Kidney (tissue), 22 donors: ENCODE measurements at places on chromosomes 6 and 20.

GRCh38 chr6:113591896-113592827 is 265.0 kb upstream of the MARCKS start:
- DNase-seq = peak; percentile 12

DNA sequence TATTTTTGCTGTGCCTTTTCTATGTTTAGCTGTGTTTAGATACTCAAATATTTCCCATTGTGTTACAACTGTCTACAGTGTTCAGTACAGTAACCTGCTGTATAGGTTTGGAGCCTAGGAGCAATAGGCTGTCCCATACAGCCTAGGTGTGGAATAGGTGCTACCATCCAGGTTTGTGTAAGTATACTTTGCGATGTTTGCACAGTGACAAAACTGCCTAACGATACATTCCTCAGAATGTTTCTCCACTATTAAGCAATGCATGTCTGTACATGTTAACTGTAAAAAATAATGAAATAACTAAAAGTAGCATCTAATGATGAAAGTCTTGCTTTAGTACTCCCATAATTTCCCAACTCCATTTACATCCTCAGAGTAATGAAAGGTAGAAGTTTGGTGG is 46.0 kb downstream of the SERAC1 start:
- DNase-seq = no peak

DNA sequence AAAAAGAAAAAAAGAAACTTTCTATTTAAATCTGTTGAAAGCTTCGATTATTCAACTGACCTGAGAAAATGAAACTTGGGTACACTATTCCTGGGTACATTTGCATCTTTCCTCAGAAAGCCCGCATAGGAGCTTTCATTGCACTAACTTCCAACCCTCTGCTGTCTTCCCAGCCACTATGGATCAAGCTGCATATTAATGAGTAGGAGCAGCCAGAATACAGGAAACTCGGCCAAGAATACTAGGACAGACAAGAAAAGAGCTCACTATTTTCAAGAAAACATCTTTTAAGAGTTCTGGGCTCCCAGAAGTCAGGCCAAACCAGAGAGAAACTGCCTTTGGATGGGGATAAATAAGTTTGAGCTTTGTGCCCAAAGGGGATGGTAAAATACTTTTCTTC is 135.0 kb upstream of the CCDC28A start:
- no peak for DNase-seq

DNA sequence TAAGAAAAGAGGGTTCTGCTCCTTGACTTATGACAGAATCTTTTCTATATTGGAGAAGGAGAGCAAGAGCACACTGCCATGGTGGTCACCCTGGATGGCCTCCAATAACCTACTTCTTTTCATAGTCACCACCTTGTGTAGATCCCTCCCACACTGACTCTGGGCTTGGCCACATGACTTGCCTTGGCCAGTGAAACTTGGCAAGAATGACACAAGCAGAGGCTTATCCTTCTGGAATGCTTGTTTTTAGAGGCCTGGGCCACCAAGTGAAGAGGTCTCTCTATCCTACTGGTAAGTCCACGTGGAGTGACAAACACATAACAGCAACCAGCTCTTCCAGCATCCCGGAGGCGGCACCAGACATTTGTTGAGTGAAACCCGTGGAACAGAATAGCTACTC is 349.4 kb upstream of the JARID2 start:
- DNase-seq = no peak

- DNase-seq = no peak
These were observed 1074.0 kb upstream of the MAP3K7 start for GRCh38 chr6:91660893-91661292.

GRCh38 chr6:89999154-89999553 is 104.9 kb downstream of the GJA10 start:
- DNase-seq = no peak

GRCh38 chr6:7723041-7723447 is 2.9 kb upstream of the BMP6 start:
- peak; percentile 91 for DNase-seq

- DNase-seq = no peak
These were observed 234.1 kb downstream of the GMPR start for GRCh38 chr6:16472349-16473069.

DNA sequence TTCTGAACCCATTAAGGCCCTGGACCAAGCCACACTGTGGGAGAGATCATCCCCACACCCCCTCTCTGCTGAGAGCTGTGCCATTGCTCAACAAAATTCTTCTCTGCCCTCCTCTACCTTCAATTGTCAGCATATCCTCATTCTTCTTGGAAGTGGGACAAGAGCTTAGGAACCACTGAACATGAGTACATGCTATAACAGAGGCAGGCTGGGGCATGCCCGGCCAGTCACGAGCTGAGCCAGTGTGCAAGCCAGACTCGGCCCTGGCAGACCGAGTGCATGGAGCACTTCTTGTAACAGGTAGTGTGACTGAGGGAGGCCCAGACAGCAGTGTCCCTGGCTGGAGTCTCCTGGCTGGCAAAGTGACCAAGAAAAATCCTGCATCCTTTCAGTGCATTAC is 149.2 kb downstream of the MOXD1 start:
- DNase-seq = no peak

DNA sequence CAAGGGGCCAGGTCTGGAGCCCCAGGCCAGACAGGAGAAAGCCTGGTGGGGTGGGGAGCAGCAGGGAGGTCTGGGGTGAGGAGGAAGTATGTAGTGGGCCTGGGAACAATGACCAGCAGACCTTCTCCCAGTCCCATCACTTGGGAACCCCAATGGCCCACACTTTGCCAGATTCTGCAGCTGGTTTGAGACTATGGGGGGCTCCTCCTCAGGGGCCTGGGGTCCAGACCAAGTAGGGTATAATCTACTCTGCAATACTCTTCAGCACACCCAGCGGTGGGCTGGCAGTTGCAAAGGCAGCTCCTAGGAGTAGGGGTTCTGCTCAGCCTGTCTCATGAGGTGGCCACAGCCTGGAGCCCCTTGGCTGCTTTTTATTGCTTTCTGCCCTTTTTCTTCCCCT is 52.8 kb downstream of the NPEPL1 start:
- no peak for DNase-seq

DNA sequence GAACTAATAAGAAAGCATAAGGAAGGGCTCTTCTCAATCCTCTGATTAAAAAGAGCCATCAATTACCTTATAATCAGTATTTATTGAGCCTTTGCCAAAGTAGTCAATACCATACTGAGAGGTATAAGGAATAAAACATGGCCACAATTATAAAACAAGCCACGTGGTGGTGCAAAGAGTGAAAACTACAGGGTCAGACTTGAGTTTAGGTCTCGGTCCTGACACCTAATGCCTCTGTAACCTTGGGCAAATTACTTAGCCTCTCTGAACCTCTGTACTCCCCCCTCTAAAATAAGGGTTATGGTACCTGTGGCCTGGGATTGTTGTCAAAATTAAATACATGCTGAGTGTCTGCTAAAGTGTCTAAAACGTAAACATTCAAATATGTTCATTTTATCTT is 11.8 kb downstream of the TRIM10 start:
- no peak for DNase-seq

DNA sequence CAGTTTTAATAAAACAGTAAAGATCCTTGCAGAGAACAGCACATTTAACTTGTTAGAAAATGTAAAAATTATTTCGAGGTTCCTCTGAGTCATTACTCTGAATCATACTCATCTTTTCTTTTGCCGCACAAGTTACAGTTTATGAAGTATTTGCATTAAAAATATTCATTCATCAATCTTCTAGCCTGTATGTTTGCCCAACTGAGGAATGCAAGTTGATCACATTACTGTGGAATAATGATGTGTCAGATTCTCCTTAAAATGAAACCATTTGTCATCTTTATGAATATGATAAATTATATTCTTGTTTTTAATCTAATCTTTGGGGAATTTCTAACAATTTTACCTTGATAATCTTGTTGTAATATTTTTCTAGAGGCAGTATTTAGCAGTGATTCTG is 340.4 kb upstream of the OPRM1 start:
- DNase-seq = no peak

- DNase-seq = no peak
These were observed 22.0 kb upstream of the SNRNP48 start for GRCh38 chr6:7568021-7568420.

DNA sequence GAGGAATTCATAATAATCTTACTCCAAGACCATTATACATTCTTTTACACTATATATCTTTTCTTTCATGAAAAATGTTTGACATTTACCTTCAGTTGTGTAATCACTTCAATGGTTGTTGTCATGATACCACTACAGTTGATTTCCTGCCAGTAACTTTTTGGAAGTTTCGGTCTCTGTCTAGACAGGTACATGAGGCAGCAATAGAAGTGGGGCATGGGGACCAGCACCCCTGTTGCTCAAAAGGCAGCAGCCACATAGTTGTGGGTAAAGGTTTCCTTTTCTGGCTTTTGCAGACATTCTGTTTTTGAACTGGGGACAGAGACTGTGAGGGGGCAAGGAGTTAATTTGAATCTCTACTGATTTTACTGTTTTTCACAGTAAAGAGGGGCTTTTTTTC is 14.1 kb downstream of the SAMD5 start:
- DNase-seq = no peak

GRCh38 chr6:41200296-41200900 is 551 bp downstream of the TREML2 start:
- DNase-seq = no peak

- DNase-seq = no peak
These were observed 277.2 kb downstream of the FRK start for GRCh38 chr6:115783402-115784061.

DNA sequence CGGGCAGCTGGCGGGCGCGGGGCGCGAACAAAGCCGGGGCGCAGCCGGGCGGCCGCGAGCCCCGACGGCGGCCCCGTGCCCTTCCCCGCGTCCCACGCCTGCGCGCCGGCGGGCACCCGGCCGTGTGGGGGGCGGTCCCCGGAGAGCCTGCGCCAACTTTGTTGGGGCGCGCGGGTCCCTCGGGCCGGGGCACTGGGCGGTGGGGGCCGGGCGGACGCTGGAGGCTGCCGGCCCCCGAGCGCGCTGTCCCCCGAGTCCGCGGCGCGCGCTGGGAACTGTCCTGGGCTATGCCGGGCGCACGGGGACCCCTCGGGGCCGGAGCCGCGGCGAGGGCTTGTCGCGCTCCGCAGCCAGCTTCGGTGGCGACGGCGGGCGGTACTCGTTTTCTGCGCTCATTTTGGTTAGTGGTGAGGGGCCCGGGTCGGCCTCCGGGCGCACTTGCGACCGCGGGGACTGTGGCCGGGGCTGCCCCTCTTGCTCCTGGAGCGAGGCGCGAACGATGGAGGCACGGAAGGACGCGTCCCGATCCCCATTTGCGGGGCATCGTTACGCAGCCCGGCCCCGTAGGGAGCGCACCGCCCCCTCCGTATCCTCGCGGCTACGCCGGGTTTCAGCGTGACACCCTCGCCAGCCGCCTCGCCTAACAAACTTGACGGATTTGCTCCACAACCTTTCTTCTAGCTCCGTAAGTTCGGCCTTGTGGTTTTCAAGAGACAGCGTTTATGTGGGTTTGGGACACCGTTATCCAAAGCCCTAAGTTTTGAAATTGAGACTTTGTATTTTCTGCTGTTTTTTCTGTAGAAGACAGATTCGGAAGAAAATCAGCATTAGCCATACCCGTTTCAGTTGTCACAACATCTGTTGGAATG is 622 bp downstream of the SS18L1 start:
- peak; percentile 51 for DNase-seq

DNA sequence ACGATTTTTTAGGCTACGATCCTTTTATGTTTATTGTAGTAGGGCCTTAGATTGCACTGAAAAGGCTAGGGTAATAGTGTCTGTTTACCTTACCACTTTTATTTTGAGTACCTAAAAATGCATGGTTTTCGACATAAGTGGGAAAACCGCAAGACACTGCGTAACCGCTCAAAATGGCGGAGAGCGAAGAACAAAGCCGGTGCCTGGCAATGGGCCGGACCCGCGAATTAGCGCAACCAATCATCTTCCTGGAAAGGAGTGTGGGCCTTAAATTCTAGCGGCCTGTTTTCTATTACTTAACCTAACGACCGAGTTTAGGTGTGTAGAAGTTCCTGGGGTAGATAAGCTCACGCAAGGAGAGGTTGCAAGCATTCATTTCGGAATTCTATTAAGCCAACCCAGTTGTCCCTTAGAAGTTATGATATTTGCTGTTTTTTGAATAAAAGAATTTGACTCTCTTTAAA is 118.0 kb downstream of the HFE start:
- peak; percentile 97 for DNase-seq

- no peak for DNase-seq
These were observed 7.9 kb upstream of the WFDC10A start for GRCh38 chr20:45621593-45621992.

DNA sequence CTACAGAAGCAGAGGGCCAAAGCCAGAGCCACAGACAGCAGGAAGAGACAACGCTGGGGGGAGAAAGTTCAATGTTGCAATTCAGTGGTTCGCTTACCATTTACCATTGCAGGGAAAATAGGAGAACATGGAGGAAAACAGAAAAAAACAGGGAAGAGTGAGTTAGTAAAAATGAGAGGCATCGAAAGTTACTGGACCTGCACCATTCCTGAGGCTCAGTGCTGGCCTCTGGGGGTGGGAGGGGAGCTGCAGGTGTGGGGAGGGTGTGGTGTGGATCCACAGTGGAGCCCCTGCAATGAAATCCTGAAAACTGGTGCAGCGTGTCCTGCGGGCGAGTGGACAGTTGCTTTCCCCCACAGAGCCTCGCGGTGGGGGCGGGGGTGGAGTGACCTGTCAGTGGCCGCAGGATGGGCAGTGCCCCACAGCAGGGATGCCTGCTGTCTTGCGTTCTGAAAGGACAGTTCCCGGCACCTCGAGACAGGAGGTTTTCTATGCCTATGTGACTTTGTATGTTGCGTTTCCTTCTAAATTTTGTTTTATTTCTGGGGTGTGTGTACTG is 5.7 kb downstream of the TMEM181 start:
- DNase-seq = no peak

- DNase-seq = no peak
These were observed 115.9 kb downstream of the FYN start for GRCh38 chr6:111757342-111757741.

- no peak for DNase-seq
These were observed 101.5 kb upstream of the SLC24A3 start for GRCh38 chr20:19110881-19111460.

- no peak for DNase-seq
These were observed 39.7 kb downstream of the TRMT11 start for GRCh38 chr6:126026001-126026400.

- no peak for DNase-seq
These were observed 36.9 kb downstream of the CBFA2T2 start for GRCh38 chr20:33526769-33527168.

- no peak for DNase-seq
These were observed 113.3 kb upstream of the FRMD1 start for GRCh38 chr6:168192195-168192900.

DNA sequence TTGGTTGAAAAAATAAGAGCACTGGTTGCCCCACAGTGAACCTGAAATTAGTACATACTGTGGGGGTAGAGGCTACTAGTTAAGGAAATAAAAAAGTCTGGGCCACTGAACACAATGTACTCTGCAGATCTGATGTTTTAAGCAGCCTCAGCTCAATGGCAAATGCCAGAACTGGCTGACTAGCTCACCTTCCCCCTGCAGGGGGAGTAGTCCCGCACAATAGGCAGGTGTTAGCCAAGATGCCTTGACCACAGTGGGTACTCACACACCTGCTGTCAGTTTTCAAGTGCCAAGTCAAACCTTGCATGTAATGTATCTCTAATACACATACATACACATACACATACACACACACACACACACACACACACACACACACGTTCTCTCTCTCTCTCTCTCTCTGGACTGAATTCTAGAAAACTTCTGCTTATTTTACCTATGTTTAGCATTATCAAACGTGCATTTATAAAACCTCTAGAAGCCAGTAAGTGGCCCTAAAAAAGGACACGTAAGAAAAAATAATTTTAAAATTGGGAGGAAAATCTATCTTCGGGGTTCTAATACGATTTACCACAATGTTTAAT is 36.1 kb downstream of the GMDS start:
- DNase-seq = peak; percentile 56
